ENCODE measurements at places on chromosomes 7 and 10.
A peak's percentile ranks its signal among the peaks of the same experiment; 100 is the strongest.

- DNase-seq: no peak
These were observed 435.2 kb upstream of the LRGUK start for GRCh38 chr7:133691727-133692610.

DNA sequence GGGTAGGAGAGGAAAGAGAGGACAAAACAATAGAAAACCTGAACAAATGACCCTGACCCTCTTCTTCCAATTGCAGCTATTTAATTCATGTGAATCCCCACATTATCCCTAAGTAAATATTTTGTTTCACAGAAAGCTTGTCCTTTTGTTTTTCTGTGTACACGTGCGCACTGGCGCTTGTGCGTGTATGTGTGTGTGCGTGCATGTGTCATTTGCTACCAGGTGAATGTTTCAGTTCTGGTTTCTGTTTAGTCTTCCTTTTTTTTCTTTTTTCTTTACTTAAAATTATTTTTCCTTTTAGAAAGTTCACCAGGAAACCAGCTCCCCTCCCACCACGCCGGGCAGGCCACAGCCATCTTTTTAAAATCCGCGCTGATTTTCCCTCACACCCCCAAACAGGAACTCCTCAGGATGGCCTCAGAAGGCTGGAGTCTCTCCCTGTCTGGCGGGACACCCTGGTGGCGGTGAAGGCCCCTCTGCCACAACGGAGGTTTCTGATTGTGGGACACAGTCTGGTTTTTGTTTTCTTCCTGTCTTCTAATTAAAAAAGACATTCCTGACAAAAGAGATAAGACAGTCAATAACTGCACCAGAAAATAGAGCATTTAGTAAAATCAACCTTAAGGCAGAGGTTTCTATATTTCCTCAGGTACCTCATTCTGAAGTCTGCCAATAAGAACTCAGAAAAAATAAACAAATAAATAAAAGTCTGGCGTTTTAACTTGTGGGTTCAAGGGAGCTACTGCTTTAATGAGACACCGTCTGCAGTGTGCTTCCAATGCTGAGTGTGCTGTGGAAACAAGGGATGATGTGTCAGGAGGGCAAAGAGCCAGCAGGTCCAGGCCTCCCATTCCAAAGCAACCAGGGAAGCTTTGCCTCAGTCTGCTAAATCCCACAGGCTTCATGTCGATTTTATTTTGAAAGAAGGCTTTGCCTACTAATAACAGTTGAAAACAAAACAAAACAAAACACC, 17.4 kb downstream of the IRF5 start:
- peak; percentile 77 for DNase-seq

GRCh38 chr7:25643770-25644394, 415.6 kb upstream of the NPVF start:
- DNase-seq: no peak

GRCh38 chr10:73512207-73512743, 16.5 kb upstream of the PPP3CB start:
- no peak for DNase-seq

DNA sequence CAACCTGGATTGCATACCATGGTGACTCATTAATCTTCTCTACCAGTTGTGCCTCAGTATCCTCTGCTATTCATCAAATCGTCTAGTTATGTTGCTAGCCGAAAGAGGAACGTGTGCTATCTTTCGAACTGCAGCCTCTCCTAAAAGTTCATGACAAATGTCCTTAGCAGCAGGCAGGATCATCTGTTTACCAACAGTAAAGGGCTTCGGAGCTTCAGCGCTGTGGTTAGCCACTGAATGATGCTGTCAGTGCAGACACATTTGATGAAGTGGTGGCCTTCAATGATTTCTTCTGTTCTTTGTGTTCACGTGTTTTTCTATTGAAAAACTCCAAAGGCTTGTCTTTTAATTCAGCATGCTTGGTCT, 68.8 kb downstream of the CSTF2T start:
- no peak for DNase-seq

- peak; percentile 12 for DNase-seq
These were observed 5.9 kb downstream of the SLIT1 start for GRCh38 chr10:97179731-97180362.

- no peak for DNase-seq
These were observed 85.5 kb upstream of the ADO start for GRCh38 chr10:62719061-62719460.

GRCh38 chr7:17307969-17308648, 9.7 kb downstream of the AHR start:
- no peak for DNase-seq

DNA sequence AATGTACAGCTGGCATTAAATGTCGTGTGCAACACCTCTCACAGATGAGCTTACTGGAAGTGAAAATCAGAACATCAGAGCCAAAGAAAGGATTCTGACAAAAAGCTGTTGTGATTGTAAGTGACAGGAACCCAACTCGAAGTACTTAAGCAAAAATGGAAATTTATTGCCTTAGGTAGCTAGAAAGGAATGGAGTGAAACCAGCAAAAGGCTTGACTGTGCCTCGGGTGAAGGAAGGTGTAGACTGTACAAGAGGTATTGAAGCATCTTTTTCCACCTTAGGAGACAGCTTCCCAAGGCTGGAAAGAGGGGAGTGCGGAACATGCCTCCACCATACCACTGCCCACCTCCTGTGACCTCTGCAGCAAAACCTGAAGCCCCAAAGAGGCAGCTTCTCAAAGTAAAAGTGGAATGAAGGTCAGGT, 27.3 kb upstream of the ITGB1 start:
- no peak for DNase-seq

DNA sequence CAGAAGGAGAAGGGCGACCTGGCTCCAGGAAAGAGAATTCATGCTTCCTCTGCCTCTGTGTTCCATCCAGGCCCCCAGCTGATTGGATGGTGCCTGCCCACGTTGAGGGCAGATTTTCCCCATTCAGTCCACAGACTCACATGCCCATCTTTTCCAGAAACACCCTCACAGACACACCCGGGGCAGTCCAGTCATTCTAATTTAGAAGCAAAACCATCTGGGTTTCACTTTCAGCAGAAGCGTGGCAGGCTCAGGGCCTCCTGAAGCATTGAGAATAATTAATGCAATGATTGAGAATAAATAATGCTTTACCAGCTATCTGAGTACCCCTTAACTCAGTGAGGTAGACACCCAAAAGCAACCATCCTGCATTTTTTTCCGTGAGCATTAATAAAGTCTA, 30.2 kb upstream of the CREB5 start:
- DNase-seq: no peak

DNA sequence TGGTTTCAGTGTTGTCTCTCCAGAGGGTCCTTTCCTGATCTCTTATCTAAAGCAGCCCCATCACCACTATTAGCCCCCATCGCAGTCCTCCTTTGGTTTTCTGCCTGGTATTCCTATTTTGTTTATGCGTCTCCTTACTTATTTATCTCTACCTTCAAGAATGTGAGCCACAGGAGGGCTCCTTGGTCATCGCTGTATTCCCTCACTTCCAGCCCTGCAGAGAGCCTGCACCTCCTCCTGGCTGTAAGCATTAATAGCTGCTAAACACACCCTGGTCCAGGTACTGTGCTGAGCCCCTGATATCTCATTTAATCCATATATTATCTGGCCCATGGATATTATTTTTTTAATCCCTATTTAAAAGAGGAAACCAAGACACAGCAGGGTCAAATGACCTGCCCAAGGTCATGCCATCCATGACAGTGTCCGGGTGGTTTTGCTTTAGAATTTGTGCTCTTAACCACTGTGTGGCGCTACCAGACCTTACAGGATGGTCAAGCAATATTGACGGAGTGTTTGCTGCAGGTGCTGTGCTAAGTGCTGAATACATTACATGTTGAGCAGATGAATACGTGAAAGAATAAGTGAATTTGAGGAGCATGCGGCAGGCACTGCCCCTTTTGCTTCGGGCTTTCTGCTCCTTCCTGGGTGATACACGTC, 227.2 kb downstream of the ADAM12 start:
- no peak for DNase-seq

DNA sequence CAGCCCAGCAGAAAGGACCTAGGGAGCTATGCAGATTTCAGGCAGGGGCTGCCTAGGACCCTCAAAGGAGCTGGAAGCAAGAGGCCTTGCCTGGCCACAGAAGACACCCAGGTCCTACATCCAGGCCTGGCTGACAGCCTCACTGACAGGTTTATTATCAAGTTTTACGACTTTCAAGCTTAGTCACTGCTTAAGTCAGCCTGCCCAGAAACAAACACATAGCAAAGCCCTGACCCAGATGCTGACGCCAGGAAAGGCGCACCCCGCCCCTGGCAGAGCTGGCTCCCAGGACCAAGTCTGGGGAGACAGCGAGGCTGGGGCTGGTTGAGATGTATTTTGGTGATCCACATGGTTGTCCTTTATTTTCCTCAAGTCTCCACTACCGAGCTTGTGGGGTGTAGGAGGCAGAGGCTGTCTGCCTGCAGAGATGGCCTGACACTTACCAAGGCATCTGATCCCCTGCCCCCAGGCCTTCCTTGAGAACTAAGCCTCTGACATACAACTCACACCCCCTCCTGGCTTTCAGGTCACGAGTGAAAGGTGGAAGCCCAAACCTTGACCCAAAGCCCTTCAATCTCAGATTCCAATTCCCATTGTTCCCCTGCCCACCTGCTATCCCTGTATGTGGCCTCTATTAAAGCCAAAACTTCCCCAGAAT, 80.7 kb upstream of the EMX2 start:
- DNase-seq: no peak

- no peak for DNase-seq
These were observed 604.5 kb upstream of the STEAP1 start for GRCh38 chr7:89549768-89550167.

DNA sequence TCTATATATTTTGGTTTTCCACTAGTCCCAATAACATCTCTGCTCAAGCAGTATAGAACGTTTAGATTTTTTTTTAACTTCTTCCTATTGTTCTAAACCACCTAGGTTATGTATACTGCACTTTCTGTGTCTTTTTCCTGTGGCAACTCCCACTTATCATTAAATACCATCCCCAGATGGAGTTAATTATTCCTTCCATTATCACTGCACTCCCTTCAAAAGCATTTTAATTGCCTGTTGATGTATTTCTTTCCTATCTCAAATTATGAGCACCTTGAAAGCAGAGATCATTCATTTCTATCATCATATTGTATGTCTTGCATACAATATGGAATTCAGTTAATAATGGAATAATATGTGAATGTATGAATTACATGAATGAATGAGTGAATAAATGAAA, 148.0 kb downstream of the HGF start:
- no peak for DNase-seq

- no peak for DNase-seq
These were observed 456.2 kb upstream of the NRP1 start for GRCh38 chr10:33790521-33791271.

- no peak for DNase-seq
These were observed 13.3 kb upstream of the ITGB8 start for GRCh38 chr7:20317413-20317812.

GRCh38 chr7:76394957-76395356, 14.5 kb downstream of the SSC4D start:
- DNase-seq: no peak

GRCh38 chr7:30266686-30267085, 17.7 kb upstream of the ZNRF2 start:
- DNase-seq: no peak

- no peak for DNase-seq
These were observed 968 bp downstream of the NOLC1 start for GRCh38 chr10:102153093-102153620.

GRCh38 chr10:34584164-34584563, 230.9 kb downstream of the PARD3 start:
- no peak for DNase-seq

DNA sequence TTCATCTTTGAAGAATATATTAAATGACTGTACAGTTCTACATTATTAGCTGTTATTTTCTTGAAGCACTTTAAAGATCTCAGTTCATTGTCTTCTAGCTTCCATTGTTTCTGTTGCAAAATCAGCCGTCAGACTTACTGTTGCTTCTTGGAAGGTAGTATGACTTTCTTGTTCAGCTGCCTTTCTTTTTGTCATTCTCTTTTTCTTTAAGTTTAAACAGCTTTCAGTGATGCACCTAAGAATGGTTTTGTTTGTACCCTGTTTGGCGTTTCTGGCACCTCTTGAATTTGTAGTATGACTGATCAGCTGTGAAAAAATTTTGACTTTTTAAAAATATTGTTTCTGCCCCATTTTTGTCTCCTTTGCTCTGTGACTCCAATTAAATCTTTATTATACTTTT, 9.3 kb downstream of the MKLN1 start:
- no peak for DNase-seq

GRCh38 chr10:2150288-2150687, 413.0 kb upstream of the ADARB2 start:
- DNase-seq: no peak

- DNase-seq: no peak
These were observed 15.9 kb upstream of the ZNF777 start for GRCh38 chr7:149476791-149477190.

DNA sequence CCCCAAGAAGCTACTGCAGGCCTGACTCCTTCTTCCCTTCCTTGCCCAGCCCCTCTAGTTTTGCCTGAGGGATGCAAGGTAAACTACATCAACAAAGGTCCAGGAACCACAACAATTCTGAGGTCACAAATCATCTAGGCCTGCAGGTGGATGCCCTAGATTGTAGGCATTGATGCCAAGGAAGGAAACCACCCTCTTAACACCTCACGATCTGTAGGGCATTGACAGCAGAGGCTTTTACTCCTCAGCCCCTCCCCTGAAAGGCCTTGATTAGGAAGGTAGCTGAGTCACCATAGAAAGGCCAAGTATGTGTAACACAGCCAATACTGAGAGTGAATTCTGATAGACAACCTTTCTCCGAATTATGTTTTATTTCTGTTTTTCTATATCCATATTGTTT, 46.7 kb upstream of the FAM3C start:
- no peak for DNase-seq

DNA sequence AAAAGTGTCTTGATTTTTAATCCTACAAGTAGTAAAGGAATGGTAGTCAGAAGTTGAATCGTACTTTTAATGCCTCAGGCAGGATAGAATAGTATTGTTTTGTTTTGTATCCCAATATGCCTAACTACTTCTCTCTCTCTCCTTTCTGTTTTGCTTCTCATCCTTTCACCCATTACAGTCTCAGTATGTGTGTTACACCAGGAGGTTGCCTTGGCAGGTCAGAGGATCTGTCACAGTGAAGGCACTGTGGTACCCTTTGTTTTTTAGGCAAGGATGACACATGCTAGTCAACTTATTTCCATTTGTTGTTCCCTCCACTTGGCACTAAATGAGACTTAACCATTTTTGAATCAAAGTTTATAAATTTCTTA, 94.4 kb downstream of the MAPK8 start:
- DNase-seq: no peak

DNA sequence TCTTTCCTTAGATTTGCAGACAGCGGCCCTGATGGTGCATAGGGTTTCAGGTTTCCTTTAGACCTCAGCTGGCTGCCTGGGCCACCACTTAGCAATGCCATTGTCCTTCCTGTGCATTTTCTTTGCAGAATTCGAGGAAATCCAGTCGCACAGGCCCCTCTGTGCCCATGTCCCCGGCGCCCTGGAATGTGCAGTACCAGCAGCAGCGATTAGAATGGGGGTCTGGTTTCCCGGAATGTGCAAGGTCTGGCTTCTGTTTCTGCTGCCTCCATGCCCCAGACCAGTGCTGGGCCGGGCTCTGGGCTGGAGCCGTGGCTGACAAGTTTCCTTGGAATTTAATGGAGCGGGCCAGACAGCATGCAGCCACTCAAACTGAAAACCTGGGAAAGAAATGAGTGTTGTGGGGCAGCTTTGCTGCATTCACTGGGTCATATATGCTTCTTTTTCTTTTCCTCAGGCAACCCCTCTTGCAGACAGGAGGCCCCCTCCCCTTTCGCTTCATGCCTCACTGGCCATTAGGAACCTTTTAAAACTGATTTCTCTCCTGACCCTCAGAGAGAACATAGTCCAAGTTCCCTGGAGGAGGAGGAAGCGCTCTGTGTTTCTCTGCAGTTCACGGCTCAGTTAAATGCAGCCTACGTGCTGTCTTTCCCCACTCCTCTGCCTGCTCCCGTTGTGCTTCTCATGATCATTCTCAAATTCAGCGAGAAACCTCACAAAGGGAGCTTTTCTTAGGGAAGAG, 14.4 kb downstream of the HTRA1 start:
- DNase-seq: no peak

All from NCI-H748 treated with DMSO at 0.1 percent for 48 hours (cell line).